Mesothelial cell of epicardium (in vitro differentiated cells): ENCODE measurements at places on chromosomes 3 and 15.

DNA sequence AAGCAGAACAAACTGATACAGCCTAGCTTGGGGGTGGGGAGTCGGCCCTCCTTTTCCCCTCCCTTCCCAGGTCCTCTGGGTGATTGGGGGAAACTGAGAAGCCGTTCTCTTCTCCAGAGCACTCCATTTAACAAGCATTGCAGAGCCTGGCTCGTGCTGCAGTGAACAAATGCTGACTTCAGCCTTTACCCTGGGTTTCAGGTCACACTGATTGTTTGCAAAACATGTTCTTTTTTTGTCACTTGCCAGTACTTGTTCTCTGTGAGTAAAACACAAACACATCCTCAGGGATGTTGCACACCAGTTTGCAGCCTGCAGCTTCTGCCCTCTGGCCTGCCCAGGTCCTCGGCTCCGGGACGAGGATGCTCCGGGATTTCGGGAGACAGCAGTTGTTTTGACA is 132.8 kb downstream of the PGPEP1L start:
- H3K27ac ChIP-seq = no peak overlapping the region
- H3K36me3 ChIP-seq = peaks cover 6% of the 10 kb centered on the region
- no peak for DNase-seq
- no peak overlapping the region for H3K4me3 ChIP-seq
- peaks cover 44% of the 10 kb centered on the region for H3K4me1 ChIP-seq

- H3K27ac ChIP-seq = no peak overlapping the region
- peaks cover 20% of the 10 kb centered on the region for H3K27me3 ChIP-seq
- peaks cover 4% of the 10 kb centered on the region for H3K4me1 ChIP-seq
- H3K36me3 ChIP-seq = no peaks in the 10 kb centered on the region
These were observed 21.2 kb upstream of the ATP10A start for GRCh38 chr15:25884370-25884769.

GRCh38 chr15:24954783-24955530 is at the start of the genes SNRPN and SNURF:
Gene SNRPN (plus strand): TSS chr15:24954987. CDS start chr15:24974454, 19,467 bp downstream.
Gene SNURF (plus strand): TSS chr15:24954987. CDS start chr15:24955049, 62 bp downstream.
- DNase-seq = peak; percentile 42
- peak within 1 kb of the TSS; percentile 90 for H3K4me3 ChIP-seq
- peak within 1 kb of the TSS; percentile 96 for H3K27ac ChIP-seq
- no peaks in the 10 kb centered on the region for H3K27me3 ChIP-seq
- H3K36me3 ChIP-seq = peaks cover 2% of the 10 kb centered on the region

DNA sequence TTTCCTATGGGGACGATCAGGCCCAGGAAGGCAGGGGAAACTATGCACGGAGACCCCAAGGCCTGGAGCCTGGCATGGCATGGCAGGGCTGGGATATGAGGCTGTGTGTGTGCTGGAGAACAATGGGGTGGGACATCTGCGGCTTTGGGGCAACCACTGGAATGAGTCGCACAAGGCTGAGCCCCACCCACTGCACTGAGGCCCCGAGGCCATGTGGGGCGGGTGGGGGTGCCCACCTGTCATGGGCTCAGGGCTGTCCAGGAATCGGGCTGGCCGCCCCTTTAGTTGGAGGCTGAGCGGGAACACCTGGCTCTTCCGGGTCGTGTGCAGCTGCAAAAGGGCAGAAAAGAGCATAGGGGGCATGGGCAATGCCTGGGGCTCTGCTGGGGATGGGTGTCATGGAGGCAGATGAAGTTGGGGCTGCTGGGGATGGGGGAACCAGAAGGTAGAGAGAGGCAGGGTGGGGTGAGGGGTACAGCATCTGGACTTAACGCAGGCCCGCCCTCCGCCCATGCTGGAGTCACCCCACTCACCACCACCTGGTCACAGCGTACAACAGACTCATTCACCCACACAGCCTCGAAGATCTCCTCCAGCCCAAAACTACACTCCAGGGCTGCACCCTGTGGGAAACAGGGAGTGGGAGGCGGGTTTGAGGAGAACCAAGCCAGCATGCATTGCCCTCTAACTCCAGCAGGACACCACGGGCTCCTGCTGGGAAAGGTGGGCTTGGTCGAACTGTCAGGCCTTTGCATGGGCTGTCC is 31.1 kb downstream of the PLXND1 start:
- no peak for DNase-seq
- H3K36me3 ChIP-seq = no peaks in the 10 kb centered on the region
- H3K27ac ChIP-seq = no peak overlapping the region
- H3K4me3 ChIP-seq = no peak overlapping the region

- peaks cover 3% of the 10 kb centered on the region for H3K36me3 ChIP-seq
- H3K4me3 ChIP-seq = no peak overlapping the region
- no peak overlapping the region for H3K27ac ChIP-seq
These were observed 52.5 kb upstream of the RPL32 start for GRCh38 chr3:12893852-12894251.

DNA sequence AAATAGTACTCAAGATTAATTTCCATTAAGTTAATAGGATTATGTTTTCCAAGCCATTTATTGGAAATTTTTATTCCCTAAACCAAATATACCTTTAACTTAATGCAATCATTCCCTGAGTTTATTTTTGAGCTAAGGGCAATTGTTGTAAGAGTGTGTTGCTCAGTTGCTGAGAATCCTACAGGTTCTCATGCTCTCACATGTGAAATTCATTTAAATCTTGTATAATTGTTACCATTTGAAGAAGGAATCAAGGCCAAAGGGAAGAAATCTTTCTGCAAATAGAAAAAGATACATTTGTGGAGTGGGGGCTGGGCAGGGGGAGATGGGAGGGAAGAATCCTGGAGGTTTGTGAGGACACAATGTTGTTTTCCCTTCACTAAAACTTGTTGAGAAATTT is 202.7 kb upstream of the STRIT1 start:
- no peak overlapping the region for H3K4me3 ChIP-seq
- H3K27ac ChIP-seq = no peak overlapping the region
- no peak for DNase-seq
- no peaks in the 10 kb centered on the region for H3K4me1 ChIP-seq
- H3K27me3 ChIP-seq = no peaks in the 10 kb centered on the region
- H3K36me3 ChIP-seq = no peaks in the 10 kb centered on the region

GRCh38 chr15:33722005-33722672 is 246.2 kb upstream of the CHRM5 start:
- no peak overlapping the region for H3K4me3 ChIP-seq
- H3K4me1 ChIP-seq = peaks cover 11% of the 10 kb centered on the region
- DNase-seq = no peak
- no peak overlapping the region for H3K27ac ChIP-seq
- H3K36me3 ChIP-seq = no peaks in the 10 kb centered on the region
- H3K27me3 ChIP-seq = no peaks in the 10 kb centered on the region

DNA sequence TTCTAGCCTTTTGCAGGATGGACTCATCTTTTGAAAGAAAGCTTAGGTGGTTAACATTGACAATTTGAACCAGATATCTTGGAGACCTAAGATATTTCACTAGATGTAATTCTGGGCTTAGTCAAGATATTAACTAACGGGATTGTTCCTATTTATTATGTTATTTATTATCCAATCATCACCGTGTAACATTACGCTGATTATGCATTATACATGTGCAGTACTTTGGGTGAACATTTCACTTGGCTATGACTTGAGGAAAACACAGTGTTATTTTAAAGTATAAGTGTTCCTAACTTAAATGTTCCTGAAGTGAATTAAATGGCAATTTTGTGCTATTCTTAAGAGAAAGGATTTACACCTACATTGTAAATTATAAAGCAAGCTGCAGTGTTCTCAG is 574.5 kb upstream of the KCNMB2 start:
- no peaks in the 10 kb centered on the region for H3K36me3 ChIP-seq
- no peaks in the 10 kb centered on the region for H3K4me1 ChIP-seq
- H3K4me3 ChIP-seq = no peak overlapping the region
- no peak for DNase-seq

- peaks cover 2% of the 10 kb centered on the region for H3K36me3 ChIP-seq
- no peaks in the 10 kb centered on the region for H3K27me3 ChIP-seq
- no peak overlapping the region for H3K4me3 ChIP-seq
- peak overlapping the region; percentile 2 for H3K27ac ChIP-seq
- DNase-seq = no peak
- H3K4me1 ChIP-seq = peaks cover 25% of the 10 kb centered on the region
These were observed 235.3 kb upstream of the SETMAR start for GRCh38 chr3:4067893-4068292.

- H3K27ac ChIP-seq = no peak overlapping the region
- no peak for DNase-seq
- no peaks in the 10 kb centered on the region for H3K27me3 ChIP-seq
- no peaks in the 10 kb centered on the region for H3K36me3 ChIP-seq
These were observed 746.6 kb upstream of the CFAP20DC start for GRCh38 chr3:59796456-59796855.

- no peaks in the 10 kb centered on the region for H3K27me3 ChIP-seq
- peaks cover 8% of the 10 kb centered on the region for H3K4me1 ChIP-seq
- H3K36me3 ChIP-seq = no peaks in the 10 kb centered on the region
These were observed 87.0 kb upstream of the LRTM1 start for GRCh38 chr3:55014906-55015305.

GRCh38 chr3:13042127-13042701 is 31.0 kb downstream of the IQSEC1 start:
- H3K4me1 ChIP-seq = peaks cover 19% of the 10 kb centered on the region
- H3K4me3 ChIP-seq = no peak overlapping the region
- no peak overlapping the region for H3K27ac ChIP-seq
- peaks cover 1% of the 10 kb centered on the region for H3K27me3 ChIP-seq

DNA sequence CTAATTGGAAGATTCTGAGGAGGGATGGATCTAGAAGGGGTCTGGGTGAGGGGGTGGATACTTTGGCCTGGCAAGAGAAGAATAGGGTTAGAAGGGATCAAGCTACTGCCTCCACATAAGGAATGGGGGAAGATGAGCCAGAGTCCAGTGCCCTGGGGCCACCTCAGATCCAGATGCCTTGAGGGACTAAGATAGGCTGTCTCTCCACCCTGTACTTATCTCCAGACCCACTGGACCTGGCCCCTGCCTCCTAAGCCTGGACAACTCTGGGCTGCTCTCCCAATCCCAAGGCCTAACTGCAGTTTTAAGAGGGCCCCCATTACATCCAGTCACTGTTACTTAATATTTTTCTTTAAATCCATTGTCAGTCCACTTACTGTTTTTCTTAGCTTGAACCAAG is 2.0 kb downstream of the DVL3 start:
- peaks cover 49% of the 10 kb centered on the region for H3K4me1 ChIP-seq
- no peaks in the 10 kb centered on the region for H3K27me3 ChIP-seq
- H3K27ac ChIP-seq = peak overlapping the region; percentile 99
- H3K4me3 ChIP-seq = peak overlapping the region; percentile 98

DNA sequence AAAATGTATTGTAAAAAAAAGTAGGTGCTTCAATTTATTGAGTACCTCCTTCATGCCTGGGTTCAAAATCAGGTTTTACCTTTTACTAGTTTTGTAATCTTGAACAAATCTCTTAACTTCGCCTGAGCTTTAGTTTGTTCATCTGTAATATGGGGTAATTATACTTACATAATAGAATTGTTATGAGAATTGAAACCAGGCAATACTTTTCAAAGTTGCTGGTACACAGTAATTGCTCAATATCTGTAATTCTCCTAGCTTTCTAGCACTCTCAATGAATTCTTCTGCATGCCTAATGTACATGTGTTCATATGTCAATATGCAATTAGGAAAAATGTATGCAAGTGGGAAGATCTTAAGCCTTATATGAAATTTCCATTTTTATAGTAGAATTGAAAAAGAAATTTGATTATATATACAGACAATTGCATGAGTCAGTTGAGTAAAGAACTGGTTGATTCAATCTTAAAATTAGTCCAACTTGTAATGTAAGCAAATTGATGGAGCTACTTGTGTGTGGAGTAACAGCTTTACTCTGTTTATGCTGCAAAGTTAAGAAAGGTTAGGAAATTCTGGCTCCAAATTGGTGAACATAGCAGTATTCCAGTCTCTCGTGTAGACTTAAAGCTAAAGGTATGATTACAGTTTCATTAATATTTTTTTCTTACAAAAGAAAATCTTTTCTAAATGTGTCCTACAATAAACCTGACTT is 4.1 kb downstream of the TNFSF10 start:
- H3K27ac ChIP-seq = no peak overlapping the region
- no peak for DNase-seq
- H3K36me3 ChIP-seq = no peaks in the 10 kb centered on the region
- H3K4me1 ChIP-seq = peaks cover 8% of the 10 kb centered on the region
- H3K4me3 ChIP-seq = no peak overlapping the region

DNA sequence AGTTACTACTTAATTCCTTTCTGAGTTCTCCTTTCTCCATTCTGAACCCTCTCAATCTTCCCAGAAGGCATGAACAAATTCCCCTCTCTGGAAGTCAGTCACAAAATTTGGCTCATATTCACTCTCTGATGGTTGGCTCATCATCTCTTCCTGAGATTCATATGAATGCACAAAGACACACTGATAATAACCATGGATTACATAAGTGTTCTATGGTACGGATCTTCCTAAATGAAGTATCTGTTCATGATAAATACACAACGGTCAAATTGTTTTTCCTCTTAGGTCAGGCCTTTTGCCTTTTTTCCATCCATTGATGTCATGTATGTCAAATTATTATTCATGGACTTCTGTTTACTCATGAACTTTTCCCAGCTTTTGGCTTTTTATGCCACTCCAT is 162.6 kb downstream of the P2RY1 start:
- H3K36me3 ChIP-seq = no peaks in the 10 kb centered on the region
- no peak overlapping the region for H3K27ac ChIP-seq
- no peaks in the 10 kb centered on the region for H3K4me1 ChIP-seq
- H3K4me3 ChIP-seq = no peak overlapping the region
